ENCODE measurements at places on chromosomes 1 and 21.

GRCh38 chr1:239856924-239857323 lies 234.8 kb upstream of the FMN2 start:
- no peak for DNase-seq

DNA sequence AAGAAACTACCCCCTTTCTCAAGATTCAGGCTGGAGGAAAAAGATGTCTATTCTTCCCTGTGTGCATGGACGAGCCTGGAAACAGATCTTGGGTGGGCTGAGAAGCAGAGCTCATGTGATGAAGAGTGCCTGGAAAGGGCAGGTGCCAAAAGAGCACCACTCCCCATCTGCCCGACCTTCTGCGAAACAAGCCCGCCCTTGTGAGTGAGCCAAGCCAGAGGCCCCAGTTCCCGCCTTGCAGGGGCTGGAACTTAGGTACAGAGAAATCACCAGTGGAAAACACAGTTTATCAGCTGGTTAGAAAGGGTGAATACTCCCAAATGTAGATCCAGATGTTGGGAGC lies 26.7 kb upstream of the A3GALT2 start:
- DNase-seq = no peak

DNA sequence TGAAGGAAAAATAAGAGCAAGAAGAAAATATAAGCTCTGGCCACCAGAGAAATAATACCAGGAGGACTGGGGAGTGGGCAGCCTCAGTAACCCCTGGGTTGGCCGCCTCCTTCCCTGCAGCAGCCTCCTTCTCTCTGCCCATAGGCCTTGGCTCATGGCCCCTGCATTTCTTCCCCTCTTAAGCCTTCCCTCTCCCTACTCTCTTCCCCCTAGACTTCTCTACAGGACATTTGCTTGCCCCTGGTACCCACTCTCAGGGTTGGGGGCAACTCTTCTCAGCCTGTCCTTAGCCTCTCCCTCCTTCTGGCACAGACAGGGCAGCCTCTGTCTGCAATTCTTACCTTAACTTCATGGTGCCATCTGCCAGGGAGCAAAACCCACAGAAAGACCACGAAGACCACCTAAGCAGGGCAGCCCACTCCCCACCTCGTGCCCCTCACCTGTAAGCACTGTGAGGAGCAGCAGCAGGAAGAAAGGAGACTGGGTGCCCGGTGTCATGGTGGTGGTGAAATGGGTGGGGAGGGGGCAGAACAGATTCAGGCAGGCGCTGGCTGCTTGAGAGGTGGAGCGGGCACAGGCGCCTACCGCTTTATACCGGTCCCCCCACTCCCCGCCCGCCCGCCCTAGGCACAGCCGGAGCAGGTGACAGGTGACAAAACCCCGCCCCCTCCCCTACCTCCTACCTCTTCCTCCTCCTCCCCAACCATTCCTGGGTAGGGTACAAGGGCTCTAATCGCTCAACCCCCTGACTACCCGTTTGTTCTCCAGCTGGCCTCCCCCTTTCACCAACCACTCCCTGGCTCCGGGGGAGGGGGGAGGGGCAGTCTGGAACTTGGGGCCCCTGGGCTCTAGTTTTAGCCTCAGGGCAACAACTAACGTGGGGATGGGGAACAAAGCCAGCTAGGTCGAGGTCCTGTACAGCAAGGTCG lies 15.1 kb downstream of the THBS3 start:
- DNase-seq = no peak

- DNase-seq = no peak
Observed at GRCh38 chr1:41468122-41468762, 16.2 kb downstream of the EDN2 start.

DNA sequence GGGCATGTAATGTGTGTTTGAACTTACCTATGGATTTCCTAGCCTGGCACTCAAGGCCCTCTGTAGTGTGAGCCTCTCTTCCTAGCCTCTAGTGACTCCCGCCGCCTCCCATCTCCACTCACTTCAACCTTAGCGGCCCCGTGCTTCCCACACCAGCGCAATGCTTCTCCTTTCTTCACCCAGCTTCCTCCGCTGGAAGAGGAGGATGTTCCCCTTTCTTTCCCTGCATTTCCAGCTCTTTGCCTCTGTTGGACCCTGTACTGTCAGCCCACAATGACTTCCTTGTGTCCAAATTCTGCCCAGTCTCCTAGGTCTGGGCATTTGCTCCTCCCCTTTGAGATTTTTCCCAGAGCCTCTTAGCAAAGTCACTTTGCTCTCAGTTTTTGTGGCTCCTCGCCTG lies 138.1 kb upstream of the IRF2BP2 start:
- no peak for DNase-seq

GRCh38 chr1:29736582-29737188 lies 500.4 kb downstream of the PTPRU start:
- no peak for DNase-seq

GRCh38 chr1:154992721-154993571 lies 440 bp upstream of the LENEP start:
- DNase-seq = no peak

DNA sequence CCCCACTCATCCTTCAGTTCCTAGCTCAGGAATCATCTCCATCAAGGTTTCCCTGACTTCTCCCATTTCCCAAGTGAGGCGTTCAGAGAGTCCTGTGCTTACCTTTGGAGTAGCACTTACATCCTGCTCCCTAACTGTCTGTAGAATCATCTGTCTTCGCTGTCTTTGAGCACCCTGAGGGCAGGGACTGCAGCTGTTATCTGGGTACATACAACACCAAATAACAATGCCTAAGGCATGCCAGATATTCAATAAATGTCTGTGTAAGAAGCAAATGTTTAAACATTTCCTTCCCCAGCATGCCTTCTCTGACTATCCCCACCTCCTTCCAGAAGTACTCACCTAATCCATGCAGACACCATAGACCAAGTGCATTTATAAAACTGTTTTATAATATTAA lies 65.4 kb downstream of the JAK1 start:
- no peak for DNase-seq

DNA sequence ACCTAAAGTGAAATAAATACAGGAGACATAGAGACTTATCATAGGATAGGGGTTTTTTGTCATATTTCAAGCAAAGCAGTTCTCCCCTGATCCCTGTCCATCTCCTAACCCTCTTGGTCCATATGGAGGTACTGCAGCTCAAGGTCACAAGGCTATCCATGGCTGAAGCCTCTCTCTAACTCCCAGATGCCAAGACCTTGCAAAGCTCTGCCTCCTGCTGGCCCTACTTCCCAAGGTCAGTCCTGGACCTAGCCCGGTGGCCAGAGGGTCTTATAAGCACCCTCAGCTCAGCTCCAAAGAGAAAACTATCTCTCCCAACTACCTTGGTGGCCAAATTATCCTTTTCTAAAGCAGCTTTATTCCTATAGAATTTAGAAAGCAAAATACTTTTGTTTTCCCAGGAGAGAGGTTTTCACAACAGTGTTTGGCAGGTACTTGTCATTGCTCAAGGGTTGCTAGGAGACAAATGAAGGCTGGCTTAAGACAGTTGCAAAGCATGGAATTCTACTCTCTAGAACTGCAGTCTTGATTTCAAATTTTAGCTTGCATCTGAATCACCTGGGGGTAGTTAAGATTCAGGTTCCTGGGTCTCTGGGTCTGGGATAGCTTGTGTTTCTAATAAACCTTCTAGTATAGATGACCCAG lies 121.5 kb downstream of the XCL2 start:
- DNase-seq = no peak

DNA sequence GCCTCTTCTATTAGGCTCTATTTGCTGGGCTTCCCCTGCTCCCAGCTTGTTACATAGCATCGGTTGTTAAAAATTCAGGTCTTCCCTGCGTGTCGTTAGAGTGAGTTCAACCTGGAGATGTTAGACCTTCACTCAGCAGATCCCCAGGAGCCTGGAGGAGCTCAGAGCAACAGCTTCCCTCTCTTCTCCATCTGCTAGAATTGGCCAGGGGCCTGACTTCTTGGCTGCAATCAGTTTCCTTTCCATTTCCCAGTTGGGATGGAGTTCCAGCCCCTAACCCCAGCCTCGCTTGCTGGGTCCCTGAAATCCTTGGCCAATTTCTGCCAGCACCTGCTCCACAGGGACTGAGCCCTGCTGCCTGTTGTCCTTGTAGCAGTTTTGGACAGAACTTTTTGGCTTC lies 55.9 kb downstream of the MT1HL1 start:
- DNase-seq = no peak

DNA sequence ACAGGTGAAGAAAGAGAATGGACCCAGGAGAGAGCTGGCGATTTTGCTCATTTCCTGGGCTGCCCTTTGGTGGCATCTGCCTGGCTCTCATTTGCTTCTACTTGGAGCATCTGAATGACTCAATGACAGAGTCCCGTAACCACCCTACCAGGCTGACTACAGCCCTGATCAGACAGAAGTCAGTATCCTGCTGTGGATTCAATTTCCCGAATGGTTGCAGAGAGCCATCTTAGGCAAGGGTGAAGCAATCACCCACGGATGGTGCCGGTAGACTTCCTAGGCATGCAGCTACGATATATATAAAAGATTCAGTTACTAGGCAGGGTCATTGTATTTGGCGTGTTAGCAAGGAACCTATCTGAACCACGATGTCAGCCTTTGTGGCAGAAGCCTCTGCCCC lies 10.2 kb downstream of the AJAP1 start:
- no peak for DNase-seq

DNA sequence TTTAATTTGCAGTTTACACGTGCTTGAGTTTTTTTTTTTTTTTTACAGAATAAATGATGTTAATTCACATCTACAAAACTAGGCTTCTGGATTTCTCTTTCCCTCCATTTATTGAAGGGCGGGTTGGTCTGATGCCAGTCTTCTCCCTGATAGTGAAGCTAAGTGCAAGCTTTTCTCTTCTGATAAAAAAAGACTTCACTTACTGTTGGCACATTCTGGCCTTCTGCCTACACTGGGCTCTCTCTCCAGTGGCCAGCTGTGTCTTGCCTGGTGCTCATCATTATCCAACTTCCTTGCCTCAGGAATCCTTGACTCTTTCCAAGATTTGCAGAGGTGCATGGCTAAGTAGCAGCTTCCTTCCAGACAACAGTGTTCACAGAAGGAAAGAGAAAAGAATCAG lies 7.6 kb upstream of the RAP1A start:
- DNase-seq = no peak

DNA sequence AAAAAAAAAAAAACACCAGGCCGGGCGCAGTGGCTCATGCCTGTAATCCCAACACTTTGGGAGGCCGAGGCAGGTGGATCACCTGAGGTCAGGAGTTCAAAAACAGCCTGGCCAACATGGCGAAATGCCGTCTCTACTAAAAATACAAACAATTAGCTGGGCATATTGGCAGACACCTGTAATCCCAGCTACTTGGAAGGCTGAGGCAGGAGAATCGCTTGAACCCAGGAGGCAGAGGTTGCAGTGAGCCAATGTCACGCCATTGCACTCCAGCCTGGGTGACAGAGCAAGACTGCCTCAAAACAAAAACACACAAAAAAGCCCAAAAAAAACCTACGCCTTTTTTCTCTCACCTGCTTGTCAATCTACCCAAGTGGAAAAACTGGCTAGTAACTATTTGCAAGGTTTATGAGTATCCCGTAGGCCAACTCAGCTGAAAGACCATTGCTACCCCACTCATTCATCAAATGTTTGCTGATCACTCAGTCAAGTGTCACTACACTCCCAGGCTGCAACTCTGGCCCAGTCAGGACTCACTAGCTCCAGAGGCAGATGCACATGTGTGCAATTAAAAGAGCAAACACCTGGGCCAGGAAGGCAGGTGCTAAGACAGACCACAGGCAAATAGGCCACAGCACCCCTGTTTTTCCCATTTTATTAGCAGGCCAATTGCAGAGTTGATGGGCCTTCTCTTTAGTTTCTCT lies 2.0 kb downstream of the CSRP1 start:
- DNase-seq = no peak

DNA sequence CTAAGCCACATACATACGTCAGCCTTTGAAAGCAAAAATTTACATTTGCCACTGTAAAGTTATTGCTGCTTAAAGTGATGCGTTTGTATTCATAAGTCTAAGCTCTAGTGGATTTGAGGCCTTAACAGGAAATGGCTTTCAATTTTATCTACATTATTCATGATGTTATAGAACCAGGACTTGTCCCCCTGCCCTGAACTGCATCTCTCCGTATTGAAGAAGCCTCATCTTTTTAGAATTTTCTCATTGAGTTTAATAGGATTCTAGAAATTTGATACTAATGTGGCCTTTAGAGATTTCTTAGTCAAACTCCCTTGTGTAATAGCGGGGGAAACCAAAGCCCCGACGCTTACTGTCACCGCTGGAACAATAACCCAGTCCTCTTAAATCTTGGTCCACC lies 9.9 kb downstream of the UTP25 start:
- DNase-seq = no peak

- no peak for DNase-seq
Observed at GRCh38 chr1:54766726-54767125, 2.4 kb upstream of the PARS2 start.

DNA sequence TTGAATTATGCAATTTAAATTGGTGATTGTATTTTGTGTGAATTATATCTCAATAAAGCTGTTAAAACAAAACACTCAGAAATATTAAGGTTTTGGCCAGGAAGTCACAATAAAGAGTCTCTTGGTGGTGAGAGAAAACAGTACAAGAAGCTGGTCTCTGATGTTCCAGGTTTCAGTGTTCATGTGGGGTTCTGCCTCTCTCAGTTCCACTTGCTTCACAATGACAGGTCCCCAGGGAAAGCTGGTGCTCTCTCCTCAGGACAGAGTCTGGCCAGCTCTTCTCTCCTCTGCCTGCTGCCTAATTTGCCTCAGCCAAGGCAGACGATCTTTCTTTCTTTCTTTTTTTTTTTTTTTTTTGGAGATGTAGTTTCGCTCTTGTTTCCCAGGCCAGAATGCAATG lies 342.9 kb upstream of the PLXNA2 start:
- DNase-seq = no peak

- DNase-seq = no peak
Observed at GRCh38 chr1:231053493-231054162, 13.6 kb upstream of the FAM89A start.

GRCh38 chr1:67897270-67897949 lies 64.1 kb upstream of the GNG12 start:
- DNase-seq = no peak

GRCh38 chr1:6509220-6509918 lies 17.9 kb upstream of the PLEKHG5 start:
- no peak for DNase-seq

DNA sequence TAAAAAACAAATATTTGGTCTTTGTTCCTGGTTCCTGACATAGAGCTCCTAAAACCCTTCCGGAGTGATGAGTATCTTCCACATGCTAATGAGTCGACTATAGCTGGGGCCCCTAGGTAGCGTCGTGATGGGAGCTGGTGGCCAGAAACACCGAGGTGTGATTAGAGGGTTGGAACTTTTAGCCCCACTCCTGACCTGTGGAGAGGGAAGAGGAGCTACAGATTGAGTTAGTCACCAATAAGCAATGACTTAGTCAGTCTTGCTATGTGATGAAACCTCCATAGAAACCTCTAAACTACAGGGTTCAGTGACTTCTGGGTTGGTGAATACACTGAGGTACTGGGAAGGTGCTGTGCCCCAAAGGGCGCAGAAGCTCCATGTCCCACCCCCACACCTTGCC lies 30.1 kb upstream of the PLD5 start:
- no peak for DNase-seq

DNA sequence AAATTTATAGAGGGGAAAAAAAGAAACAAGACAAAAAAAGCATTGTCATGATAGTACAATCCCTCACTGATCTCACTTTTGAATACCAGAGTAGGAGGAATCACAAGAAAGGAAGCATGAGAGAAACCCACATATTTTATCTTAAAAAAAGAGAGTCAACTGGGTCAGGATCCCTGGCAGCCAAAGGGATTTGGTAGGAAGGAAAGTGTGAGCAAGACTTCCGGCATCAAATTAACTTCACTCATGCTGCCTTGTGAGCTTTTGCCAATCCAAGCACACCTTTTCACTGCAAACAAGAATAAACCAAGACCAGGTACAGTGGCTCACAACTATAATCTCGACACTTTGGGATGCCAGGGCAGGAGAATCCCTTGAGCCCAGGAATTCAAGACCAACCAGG lies 53.1 kb downstream of the SLC9C2 start:
- no peak for DNase-seq

All from Panc1 (cell line).